ENCODE measurements at places on chromosomes 12 and 14.

- DNase-seq, result no peak
Observed at GRCh38 chr14:23563473-23564180, 4.0 kb downstream of the AP1G2 start.

DNA sequence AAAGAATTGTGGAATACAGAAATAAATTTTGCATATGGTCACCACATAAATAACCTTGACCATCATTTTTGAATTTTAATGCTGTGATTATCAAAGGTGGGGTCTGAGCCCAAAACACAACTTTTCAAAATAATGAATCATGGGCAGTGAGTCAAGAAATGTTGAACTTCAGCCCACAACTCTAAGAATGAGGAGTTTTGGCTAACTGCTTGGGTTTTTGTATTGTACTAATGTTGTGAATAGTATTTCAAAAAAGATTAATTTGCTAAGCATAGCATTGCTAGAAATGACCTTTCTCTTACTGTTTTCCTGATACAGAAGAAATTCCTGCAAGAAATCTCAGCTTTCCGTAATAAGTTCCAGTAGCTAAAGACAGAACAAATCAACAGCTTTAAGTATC is 24.4 kb upstream of the YARS2 start:
- no peak for DNase-seq

GRCh38 chr12:111180426-111181142 is 188.3 kb downstream of the PHETA1 start:
- no peak for DNase-seq

- DNase-seq, result no peak
Observed at GRCh38 chr12:125256634-125256936, 191.3 kb downstream of the AACS start.

DNA sequence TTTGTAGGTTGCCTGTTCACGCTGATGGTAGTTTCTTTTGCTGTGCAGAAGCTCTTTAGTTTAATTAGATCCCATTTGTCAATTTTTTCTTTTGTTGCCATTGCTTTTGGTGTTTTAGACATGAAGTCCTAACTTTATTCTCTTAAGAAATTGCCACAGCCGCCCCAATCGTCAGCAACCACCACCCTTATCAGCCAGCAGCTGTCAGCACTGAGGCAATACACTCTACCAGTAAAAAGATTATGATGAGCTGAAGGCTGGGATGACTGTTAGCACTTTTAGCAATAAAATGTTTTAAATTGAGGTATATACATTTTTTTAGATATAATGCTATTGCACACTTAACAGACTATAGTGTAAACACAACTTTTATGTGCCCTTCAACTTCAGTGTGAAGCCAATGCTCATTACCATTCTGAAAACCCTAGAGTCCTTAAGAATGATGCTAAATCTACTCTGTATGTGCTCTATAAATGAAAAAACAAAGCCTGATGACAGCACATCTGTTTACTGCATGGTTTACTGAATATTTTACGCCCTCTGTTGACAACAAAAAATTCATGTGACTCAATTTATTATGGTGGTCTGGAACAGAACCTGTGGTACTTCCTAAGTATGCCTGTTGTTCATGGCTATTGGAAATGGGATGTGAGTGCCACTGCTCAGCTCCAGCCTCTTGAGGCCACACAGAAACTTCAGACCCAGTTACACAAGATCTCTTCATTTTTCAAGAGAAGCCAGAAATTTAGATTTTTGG is 197.4 kb downstream of the DUSP6 start:
- DNase-seq, result no peak

GRCh38 chr12:123119808-123120207 is 31.1 kb downstream of the PITPNM2 start:
- no peak for DNase-seq

DNA sequence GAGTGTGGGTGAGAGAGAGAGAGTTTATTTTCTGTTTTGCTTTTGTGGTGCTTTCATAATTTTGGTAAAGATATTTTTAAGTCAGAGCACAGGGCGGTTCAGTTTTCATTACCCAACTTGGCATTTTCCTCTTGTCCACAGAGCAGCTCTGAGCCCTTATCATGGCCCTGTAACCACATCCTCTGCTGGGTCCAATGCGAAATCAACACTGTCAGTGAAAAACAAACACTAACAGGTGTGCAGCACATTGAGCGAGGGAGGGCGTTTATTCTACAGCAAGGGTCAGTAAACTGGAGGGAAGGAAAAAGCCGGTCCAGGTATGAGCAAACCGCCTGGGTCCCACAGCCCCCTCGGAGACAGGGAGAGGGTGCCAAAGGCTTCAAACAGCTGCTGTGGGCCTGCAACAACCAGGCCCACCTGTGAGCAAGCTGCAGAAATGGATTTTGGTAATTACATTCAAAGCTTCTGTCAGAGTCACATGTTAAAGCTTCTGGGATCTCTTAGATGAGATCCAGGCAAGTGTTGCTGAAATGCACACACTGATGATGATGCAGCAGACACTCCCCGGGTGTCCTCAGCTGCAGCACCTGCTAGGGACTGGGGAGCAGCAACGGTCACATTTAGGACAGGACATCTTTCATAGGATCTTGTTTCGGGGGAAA is 132.7 kb upstream of the DYRK2 start:
- DNase-seq, result peak; percentile 22

GRCh38 chr12:51826881-51827280 is 21.6 kb downstream of the FIGNL2 start:
- no peak for DNase-seq

DNA sequence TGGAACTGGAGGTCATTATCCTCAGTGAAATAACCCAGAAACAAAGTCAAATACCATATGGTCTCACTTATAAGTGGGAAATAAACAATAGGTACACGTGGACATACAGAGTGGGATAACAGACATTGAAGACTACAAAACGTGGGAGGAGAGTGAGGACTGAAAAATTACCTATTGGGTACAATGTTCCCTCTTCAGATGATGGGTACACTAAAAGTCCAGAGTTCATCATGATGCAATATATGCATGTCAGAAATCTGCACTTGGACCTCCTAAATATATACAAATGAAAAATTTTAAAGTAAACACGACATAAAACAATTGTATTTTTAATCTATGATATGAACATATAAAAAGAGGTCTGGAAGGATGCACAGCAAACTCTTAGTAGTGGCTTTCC is 71.2 kb downstream of the SLC38A4 start:
- no peak for DNase-seq

GRCh38 chr14:93799989-93800921 is 12.0 kb upstream of the PRIMA1 start:
- no peak for DNase-seq

DNA sequence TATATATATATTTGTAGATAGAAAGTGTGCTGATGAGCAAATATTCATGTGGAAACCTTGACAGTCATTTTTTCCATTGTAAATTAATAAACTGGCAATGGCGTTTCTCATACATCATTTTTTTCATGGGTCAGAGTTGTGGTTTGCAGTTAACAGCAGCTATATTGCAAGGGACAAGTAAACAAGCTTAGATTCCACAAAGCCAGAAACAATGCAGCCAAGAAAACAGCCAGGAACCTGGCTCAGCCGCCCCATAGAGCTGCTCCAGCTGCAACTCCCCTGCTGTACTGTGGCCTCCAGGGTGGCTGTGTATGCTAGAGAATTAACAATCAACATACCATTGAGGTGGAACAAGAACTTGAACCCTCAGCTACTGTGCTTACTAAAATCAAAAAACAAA is 298.2 kb downstream of the TMEM132D start:
- no peak for DNase-seq

DNA sequence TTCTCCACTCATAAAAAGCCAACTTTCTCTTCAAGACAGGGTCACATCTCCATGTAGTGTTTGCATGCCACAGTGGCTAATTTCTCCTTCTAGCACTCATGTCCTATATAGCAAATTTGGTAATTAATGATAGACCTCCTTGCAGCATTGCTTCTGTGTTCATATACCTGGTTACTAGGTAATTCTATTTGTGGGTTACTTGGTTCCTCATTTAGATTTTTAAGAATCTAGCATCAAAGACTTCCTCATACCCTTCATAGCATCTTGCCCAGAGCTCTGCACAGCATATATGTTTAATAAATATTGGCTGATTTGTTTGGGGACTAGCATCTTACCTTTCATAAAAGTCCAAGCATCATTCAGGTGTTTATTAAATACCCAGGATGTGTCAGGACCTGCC is 152.1 kb downstream of the DUSP6 start:
- no peak for DNase-seq

GRCh38 chr12:16600525-16600924 is 5.4 kb downstream of the LMO3 start:
- DNase-seq, result no peak

DNA sequence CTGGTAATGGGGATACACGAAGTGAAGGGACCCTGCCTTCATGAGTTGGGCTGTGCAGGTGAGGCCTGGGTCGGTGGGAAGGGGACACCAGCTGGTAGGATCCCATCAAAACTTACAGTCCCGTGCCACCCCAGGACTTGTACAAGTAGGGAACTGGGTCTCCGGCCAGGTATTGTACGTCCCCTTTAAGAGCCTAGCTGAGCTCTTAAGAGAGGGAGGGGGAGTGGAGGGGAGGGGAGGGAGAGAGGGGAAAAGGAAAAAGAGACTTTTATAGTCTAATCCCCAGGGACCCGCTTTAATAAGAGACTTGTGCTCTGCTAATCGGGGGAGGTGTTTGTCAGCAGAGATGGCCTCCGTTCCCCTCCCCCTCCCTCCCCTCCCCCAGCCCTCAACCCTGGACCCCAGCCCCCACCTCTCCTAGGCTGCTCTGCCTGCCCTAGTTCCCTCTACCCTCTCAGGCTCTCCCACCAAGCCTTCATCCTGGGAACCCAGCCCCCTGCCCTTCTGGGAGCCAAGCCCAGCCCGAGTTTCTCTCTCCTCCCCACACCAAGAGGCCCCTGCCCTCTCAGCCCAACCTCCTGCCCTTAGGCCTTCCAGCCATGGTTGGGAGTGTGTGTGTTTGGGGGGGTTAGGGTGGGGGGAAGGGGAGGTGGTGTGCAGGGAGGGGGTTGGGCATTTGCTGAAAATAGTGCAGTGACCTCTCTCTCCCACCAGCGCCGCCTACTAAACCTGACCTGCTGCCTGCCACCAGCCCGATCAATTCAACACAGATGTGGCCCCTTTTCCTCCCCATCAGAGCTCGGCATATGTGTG is 2.6 kb downstream of the GDF11 start:
- DNase-seq, result no peak

- DNase-seq, result no peak
Observed at GRCh38 chr14:38469156-38469555, 213.3 kb upstream of the CLEC14A start.

Data from activated T-helper 1 cell treated with Interleukin-2 at 50 U/mL for 16 hours (primary cell).